Activated CD4-positive, alpha-beta T cell treated with anti-CD3 and anti-CD28 coated beads, Interleukin-2, amount 50 U/mL, for 16 hours (primary cell): ENCODE measurements at places on chromosomes 12 and 14.

DNA sequence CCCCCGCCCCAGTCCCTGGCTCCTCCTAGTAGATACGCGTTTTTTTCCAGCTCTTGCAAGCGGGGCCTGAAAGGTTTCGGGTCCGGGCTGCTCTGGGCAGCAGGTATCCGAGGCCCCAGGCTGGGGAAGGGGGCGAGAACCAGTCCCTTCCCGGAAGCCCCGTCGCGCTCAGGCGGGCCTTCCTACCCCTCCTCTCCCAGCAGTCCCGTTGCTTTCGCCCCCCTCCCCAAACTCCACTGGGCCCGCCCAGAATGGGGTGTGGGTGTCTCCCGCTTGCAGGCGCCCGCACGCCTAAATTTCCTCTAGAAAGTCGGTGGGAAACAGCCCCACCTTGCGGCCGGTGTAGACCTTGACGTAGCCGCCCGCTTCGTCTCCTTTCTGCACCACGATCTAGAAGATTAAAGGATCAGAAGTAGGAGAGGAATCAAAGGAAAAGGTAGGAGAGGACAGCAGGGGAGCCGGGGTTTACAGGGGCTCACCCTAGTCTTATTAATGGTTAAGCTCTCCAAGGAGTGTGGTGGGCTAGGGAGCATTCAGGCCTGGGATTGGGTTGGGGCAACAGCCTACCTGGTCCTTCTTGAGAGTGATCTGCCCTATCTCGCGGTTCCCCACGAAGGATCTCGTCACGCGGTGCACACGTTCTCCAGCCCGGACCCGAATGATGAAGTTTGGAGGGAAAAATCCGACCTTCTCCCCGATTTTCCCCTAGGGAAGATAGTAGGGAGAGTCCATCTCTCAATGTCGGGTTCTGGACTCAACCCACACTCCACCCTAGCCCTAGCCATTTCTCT is 7.3 kb downstream of the STAC3 start:
- peak; percentile 82 for DNase-seq

DNA sequence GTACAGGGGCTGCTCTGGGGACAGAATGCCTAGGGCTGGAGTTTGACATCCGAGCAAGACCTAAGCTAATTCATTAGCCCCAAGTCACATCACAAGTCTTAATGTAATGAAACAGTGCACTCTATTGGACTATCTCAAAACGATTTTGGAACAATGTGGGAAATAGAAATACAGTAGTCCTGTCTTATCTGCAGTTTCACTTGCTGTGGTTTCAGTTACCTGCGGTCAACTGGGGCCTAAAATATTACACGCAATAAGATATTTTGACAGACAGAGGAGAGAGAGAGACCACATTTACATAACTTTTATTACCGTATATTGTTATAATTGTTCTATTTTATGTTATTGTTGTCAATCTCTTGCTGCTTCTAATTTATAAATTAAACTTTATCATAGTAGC is 21.1 kb downstream of the MOAP1 start:
- no peak for DNase-seq

- DNase-seq = no peak
Measured at GRCh38 chr14:35399083-35399937, 5.2 kb downstream of the NFKBIA start.

DNA sequence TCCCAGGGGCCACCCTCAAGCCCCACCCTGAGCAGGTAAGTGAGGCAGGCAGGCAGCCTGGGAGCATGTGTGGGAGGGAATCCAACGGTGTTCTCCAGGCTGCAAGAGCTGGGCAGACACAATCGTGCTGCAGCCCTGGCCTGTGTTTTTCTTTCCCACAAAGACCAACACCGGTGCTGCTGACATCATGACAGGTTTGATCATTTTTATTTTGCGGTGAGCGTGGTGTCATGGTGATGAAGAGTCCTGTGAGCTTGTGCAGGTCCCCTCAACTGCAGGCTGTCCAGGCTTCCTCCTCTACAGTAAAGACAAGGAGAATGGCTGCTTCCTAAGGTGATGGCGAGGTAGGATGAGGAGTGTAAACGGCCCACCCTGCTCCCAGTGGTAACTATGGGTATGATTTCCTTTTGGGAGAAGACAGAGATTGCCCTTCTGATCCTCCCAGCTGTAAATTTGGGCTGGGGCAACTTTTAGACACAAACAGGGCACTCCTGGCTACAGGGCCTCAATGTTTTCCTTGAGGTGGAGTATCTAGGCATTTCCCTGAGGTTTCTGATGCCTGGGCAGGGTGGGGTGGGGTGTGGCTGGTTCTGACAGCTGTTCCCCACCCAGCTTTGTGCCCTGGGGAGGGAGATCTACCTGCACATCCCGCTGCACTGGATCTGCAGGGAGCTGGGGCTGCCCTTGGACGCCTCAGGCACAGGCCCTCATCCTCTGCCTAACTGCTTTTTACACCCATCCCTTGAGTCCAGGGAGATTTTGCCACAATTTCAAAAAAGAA is 109.1 kb downstream of the VCPKMT start:
- no peak for DNase-seq

GRCh38 chr12:53928054-53928835 is 10.4 kb upstream of the HOXC13 start:
- no peak for DNase-seq

DNA sequence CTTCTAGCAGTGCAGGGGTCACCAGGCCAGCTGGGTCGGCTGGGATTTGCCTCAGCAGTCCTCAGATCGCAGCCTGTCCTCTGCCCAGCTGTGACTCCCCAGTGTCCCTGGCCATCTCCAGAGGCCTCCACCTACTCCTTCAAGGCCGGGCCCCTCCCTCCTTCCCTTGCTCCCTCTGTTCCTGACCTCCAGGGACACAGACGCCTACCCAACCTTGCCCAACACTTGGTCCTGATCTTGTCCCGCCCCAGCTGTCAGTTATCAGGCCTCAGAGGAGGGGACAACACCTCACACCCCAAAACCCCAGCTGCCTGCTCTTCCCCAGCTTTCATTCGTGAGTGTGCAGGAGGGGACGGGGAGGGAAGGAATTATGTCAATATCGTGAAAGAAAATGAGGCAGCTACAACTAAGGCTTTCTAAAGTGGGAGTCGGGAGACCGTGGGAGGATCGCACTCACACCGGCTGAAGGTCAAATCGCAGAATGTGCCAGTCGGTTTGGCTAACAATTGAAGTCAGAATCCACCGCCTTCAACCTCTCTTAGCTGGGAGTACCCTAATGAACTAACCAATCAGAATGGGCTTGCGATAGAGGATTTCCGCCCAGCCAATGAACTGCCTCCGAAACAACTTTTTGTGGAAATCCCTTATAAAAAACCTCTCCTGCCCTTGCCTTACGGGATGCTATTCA is 9.4 kb upstream of the PLBD2 start:
- DNase-seq = no peak

DNA sequence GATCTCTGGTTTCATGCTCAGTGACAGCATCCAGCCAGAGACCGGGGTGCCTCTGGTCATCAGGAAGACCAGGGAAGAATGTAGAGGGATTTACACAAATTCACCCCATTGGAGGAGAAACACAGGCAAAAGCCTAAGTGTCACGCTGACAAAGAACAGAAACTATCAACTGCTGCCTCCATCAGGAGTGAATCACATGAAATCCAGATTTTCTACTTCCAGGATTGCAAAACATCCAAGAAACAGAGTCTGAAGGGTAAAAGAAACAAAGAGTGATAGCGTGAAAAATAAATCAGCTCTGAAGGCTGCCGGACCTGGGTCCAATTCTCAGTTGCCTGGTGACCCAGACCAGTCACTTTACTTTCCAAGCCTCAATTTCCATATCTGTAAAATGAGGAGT is 136.1 kb upstream of the MAP1LC3B2 start:
- no peak for DNase-seq

- no peak for DNase-seq
Measured at GRCh38 chr12:87853448-87854003, 175.7 kb downstream of the C12orf50 start.

- DNase-seq = no peak
Measured at GRCh38 chr14:62665286-62665685, 380.0 kb downstream of the KCNH5 start.

- DNase-seq = no peak
Measured at GRCh38 chr12:57152639-57153038, 5.2 kb upstream of the LRP1-AS start.

DNA sequence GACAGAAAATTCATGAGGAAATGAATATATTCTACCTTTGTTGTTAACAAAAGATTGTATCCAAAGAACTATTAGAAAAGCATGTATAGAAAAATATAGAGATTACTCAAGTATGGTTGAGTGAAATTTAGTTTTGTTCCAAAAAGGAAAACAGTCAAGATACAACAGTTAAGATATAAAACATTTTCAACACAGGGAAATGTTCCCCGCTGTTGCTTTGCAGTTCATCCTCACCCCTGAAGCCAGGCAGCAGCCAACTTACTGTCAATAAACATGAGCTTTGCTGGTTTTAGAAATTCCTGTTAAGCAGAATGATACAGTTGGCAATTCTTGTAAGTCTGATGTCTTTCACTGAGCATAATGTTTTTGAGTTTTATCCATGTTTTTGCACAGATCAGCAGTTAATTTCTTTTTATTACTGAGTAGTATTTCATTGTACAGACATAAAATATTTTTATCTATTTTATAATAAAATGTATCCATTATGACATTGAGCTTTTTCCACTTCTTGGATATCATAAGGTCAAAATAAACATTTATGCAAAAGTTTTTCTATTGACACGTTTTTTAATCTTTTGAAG is 1.2 kb upstream of the CLEC2B start:
- no peak for DNase-seq

GRCh38 chr12:48183091-48183875 is at the start of gene CCDC184:
Gene CCDC184 (plus strand): TSS chr12:48183644. CDS start chr12:48184123, 479 bp downstream.
- peak; percentile 82 for DNase-seq

DNA sequence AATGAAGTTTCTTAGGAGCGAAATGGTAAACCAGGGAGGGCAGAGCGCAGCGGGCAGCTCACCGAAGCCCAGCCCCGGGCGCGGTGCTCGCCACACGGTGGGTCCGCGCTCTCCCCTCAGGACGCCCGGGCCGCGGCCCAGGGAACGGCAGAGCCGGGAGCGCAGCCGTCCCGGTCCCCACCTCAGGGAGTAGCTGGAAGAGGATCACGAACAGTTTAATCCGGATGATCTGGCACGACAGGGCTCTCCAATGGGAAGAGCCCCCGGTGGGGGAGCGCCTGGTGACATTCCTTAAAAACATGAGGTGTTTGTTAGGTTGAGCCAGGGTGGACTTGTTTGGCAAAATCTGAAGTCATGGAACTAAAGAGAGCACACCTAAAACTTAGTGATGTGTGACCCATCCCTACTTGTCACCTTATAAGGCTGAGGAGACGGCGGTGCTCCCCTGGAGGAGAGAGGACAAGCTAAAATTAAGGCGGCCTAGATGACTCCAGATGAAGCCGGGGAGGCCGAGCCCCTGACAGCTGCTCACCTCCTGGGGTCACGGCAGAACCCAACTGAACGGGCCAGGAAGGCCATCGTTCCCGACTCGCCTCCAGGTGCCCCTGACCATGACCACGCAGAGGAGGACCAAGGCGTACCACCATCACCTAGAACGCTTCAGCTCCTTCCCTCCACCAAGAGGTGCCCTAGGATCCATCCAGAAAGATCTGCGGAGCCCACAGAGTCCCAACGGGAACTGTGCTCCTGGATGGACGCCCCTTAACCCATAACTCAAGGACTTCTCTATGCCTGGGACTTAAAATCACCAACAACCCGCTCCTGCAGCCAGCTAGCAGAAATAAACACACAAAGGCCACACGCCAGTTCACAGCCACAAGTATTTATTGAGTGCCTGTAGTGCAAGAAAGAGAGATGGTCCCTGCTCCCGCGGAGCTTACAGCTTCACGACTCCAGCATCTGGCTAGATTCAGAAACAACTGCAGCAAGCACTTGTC is 866 bp upstream of the PITPNM2 start:
- no peak for DNase-seq

DNA sequence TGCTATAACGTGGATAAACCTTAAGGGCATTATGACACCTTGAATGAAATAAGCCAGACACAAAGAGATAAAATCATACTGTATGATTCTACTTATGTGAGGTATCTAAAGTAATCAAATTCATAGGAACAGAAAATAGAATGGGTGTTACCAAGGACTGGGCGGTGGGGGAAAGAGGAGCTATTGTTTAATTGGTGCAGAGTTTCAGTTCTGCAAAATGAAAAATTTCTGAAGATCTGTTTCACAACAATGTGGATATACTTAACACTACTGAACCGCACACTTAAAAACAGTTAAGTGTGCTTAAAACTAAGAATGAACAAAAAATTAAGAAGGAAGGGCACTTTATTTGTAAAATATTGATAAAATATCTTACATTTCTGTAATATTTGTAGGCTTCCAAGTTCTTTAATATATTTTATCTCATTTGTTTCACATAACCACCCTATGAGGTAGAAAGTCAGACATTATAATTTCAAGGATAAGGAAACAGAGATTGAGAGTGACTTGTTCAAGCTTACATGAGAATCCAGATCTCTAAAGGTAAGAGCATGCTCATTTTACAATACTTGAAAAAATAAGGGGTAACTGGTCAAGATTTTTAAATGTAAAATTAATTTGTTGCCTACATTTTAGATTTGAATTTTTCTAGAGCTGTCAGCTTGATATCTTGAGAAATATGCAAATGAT is 14.9 kb downstream of the LTA4H start:
- no peak for DNase-seq

GRCh38 chr12:716506-716905 is 35.9 kb upstream of the WNK1 start:
- no peak for DNase-seq

DNA sequence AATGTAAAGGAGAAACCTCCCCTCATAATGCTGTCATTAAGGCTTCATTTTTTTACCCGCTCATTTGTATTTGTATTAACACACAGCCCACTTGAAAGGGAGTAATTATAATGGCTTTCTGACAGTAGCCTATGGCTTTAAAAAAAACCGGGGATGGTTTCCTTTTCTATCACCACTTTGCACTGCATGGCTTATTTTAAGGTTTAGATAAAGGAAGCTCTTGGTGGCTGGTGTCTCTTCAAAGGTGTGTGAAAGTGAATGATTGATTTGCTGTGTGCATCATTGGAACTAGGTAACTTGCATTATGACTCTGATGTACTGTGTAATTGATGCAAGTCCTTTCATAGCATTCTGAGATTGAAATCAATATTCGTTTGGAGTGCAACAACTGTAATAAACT is 80.7 kb downstream of the NPAS3 start:
- no peak for DNase-seq

GRCh38 chr12:106291342-106291741 is 11.2 kb upstream of the TCP11L2 start:
- no peak for DNase-seq

DNA sequence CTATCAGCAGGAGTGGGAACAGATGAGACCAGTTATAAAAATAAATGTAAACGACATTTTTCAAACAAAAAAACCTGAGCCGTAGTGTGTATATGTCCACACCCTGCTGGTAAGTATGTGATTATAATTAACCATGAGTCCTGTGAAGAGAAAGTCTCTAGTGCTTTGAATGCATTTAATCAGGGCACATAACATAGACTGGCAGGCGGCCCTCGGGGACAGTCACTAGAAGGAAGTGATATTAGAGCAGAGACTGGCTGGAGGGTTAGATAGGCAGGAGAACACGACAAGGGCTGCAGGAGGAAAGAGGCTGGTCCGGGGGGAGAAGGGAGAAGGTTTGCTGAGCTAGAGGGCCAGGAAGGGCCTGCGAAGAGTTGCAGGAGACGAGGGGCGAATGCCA is 23.8 kb upstream of the ELK3 start:
- DNase-seq = no peak

GRCh38 chr12:16349131-16349460 is 1.7 kb downstream of the MGST1 start:
- DNase-seq = peak; percentile 5
